NCI-H2081 (cell line): ENCODE measurements at places on chromosomes 16 and 17.

DNA sequence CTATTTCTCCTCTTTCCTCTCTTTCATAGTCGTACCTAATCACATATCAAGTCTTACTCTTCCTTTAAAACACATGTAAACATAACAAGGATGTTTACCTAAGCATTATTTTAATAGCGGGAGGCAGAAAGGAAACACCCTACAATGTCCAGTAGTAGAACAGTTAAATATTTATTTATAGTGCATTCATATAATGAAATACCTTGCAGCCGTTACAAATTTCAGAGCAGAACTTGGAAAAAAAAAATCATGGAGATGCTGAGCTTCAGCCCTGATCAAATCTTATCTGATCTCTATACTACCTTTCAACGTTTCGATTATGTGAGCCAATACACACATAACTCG is 39.6 kb downstream of the GRB2 start:
- peak; percentile 10 for DNase-seq

DNA sequence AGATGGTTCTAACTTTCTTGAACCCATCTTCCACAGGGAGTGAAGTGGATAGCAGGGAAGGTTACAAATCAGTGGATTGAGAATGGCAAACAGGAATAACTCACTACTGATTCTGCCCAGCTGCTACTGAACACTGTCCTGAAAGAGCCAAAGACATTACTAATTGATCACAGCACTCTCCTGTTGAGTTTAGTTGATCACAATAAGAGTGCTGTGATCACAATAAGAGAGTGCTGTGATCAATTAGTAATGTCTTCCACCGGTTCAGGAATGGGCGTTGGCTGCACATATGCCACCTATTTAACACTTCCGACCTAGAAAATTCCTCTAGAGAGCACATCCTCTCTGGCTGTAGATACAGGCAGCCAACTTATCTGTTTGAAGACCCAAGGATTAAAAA is 11.4 kb downstream of the CFAP97D1 start:
- no peak for DNase-seq

DNA sequence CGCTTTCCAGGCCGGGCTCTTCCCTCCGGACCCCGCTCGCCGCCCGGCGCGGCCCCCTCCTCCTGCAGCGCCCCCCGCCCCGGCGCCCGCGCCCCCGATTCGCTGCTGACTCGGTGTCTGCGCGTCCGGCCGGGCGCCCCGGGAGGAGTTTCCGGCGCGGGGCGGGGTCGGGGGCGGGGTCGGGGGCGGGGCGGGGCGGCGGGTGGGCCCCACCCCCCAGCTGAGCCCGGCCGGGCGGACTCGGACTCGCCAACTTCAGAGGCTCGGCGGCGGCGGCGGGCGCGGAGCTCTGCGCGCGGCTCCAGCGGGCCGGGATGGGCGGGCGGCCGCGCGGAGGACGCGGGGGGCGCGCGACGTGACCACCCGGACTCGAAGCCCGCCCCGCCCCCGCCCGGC is at the start of gene METRNL:
Gene METRNL (plus strand): TSS at position 258 of the 396 bp plus-strand sequence. CDS start 207 bp downstream, outside the sequence.
- DNase-seq = no peak

- DNase-seq = peak; percentile 26
Observed at GRCh38 chr17:699345-699744, 15.3 kb downstream of the VPS53 start.

GRCh38 chr16:54240271-54241129 is 46.1 kb downstream of the IRX3 start:
- DNase-seq = no peak

GRCh38 chr17:16046966-16047365 is 47.3 kb downstream of the TTC19 start:
- no peak for DNase-seq

GRCh38 chr17:2853283-2854142 is 57.3 kb downstream of the RAP1GAP2 start:
- no peak for DNase-seq

- no peak for DNase-seq
Observed at GRCh38 chr17:66835476-66835875, 559 bp downstream of the CACNG5 start.

DNA sequence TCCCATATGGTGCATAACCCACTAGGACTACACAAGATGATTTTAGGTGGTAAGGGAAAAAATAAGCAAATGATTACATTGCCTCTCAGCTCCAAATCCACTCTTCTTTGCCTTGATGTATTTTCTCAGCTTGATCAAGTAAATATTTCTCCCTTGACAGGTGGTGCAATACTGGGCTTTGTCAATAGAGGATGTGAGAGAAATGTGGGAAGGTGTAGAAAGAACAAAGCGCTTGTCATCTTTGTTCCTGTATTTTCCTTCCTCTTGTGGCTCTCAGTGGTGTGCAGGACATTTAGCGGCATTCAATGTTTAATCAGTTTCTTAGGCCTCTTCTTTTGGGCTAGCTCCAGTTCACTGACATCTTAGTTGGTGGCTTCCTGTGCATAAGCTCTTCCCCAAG is 1165.8 kb upstream of the GOT2 start:
- DNase-seq = no peak

GRCh38 chr16:56793492-56793891 is 63.6 kb downstream of the NUP93 start:
- DNase-seq = no peak

- peak; percentile 79 for DNase-seq
Observed at GRCh38 chr17:45775148-45775547, 9.0 kb upstream of the CRHR1 start.
